ENCODE measurements at places on chromosomes 13 and 19.

DNA sequence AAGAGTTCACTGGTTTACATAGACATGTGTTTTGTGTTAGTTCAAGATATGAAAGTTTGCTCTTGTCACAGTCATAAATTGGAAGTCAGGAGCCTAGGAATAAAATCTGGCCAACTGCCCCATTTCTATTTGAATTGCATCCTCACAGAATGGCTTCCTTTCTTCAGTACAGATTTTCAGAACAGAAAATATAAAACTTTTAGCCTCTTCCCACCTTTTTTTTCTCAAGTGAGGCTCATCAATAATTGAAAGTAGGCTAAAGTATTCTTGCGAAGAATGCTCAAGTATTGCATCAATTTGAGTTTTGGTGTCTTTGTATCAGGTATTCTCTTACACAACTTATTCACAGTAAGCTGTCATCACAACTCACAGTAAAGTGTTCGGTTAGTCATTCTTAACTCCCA, 802.7 kb downstream of the PCDH9 start:
- no peak for DNase-seq

- no peak for DNase-seq
Measured at GRCh38 chr13:84865783-84866221, 933.4 kb downstream of the SLITRK6 start.

DNA sequence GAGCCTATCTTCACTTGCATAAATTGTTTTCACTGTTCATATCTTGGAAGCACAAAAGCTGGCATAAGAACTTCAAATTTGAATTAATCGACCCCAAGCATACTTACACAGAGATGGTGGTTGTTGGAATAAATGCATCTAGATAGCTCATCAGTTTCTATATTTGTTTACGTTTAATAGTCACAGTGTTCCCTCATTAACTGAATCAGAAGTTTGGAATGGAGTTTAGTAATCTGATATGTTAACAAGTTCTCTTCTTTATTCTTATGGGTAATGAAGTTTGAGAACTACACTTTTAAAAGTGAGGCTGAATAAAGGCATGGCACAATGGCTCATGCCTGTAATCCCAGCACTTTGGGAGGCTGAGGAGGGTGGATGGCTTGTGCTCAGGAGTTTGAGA, 886.7 kb upstream of the PCDH20 start:
- DNase-seq = no peak

DNA sequence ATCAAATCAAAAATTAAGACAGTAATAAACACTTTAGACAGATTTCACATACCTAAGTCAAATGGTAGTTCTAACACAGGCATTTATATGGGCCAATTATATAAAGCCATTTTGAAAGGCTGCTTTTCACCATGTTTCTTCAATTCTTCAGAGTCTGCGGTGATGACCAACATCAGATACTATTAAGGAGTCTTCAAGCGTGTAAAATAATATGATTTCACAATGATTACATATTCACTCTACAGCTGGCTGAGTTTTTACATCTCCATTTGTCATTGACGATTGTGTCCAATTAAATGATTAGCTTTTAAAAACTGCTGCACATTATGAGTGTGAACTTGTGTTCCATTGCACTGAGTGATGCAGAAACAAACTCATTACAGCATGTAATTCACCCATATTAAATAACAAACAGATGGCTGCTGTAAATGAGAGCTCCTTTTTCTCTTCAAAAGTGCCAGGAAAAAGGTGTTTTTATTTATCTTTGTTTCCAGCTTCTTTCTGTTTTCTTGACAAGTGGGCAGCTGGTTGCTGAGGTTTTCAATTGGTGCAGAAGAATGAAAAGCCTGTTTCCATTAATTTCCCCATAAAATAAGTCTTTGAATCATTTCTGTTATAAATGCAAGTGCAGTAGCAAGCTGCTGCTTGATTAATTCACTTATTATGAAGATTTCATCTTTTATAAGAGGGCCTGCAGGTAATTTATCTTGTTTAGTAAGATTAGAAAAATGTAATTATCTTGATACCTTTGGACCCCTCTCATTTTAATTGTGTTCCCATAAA, 676.1 kb upstream of the KLHL1 start:
- no peak for DNase-seq

- DNase-seq = peak; percentile 17
Measured at GRCh38 chr19:39765091-39766076, 13.3 kb upstream of the LEUTX start.
